ENCODE measurements at places on chromosomes 12 and 14. TPM values are rescaled to one million over a fixed set of nuclear protein-coding genes. Genes with fewer than 3 reads are reported as not detected.

GRCh38 chr12:26767116-26767515, 65.9 kb downstream of the ITPR2 start:
- DNase-seq, result no peak

DNA sequence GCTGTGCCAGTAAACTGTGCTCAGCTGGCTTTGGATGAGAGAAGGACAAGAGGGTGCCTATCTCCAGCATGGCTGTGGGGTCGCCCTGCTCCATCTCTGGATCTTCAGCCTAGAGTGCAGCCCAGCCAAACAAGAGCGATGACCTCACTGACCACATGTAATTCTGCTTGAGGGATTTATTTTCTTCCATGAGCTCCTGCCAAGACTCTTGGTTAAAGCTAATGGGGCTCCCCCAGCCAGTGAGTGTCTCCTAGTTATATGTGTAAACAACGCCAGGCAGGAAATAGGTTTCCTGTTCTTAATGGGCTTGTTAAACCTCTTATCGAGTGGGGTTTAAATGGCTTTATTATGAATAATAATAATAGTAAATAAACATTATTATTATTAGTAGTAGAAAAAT, 397.2 kb downstream of the NRXN3 start:
- DNase-seq, result no peak

DNA sequence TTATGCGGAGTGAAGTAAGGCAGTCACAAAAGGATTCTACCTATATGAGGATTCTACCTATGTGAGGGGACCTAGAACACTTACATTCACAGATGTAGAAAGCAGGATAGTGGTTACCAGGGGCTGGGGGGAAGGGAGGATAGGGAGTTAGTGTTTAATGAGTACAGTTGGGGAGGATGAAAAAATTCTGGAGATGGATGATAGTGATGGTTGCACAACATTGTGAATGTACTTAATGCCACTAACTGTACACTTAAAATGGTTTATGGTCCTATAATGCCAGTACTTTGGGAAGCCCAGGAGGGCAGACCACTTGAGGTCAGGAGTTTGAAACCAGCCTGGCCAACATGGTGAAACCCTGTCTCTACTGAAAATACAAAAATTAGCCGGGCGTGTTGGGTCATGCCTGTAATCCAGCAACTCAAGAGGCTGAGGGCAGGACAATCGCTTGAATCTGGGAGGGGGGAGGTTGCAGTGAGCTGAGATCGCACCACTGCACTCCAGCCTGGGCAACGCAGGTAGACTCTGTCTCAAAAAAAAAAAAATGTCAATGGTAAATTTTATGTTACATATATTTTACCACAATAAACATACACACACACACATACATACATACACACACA, 25.4 kb downstream of the SVOP start:
- no peak for DNase-seq

GRCh38 chr12:120394483-120395367, 25.8 kb upstream of the MSI1 start:
- peak; percentile 80 for DNase-seq

DNA sequence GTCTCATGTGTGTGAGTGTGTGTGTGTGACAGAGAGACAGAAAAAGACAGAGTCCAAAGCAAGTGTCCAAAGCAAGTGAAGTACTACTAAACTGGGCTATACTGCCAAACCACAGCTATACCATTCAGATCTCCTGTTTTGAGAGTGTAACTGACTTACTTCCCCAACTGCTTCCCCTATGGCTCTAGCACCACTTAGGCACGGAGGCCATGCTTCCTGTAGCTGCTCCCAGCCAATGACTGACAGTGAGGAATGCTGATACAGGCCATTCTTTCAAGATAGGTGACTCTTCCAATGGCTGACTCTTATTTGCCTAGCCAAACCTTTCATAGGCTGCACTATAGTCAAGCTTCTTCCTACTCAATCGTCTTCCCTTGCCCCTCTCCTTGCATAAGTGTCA, 393.2 kb downstream of the BCAT1 start:
- no peak for DNase-seq

DNA sequence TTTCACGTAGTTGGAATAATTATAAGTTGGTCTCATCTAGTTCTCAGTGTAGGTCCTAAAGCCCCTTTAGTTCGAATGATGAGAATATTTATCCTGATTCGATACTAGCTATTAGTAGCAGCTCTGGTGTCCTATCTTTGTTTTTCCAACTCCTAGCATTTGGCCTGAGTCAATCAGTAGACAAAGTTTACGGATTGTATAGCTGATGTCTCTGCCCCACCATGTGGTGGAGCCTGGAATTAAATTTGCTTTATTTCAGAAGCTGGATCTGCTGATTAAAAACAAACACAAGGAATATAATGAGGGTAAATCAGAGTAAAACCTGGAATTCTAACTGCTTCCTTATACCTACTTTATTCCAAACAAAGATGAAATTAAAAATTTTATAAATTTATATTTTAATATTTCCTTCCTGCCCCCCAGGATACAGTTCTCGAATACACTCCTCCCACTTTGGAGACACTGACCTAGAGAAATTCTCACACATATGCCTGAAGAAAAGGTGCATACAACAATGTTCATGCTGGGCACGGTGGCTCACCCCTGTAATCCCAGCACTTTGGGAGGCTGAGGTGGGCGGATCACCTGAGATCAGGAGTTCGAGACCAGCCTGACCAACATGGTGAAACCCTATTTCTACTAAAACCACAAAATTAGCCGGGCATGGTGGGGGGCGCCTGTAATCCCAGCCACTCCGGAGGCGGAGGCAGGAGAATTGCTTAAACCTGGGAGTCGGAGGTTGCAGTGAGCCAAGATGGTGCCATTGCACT, 7.6 kb upstream of the BRMS1L start:
- DNase-seq, result peak; percentile 11

- DNase-seq, result no peak
These were observed 337.3 kb upstream of the E2F7 start for GRCh38 chr12:77402716-77403115.

DNA sequence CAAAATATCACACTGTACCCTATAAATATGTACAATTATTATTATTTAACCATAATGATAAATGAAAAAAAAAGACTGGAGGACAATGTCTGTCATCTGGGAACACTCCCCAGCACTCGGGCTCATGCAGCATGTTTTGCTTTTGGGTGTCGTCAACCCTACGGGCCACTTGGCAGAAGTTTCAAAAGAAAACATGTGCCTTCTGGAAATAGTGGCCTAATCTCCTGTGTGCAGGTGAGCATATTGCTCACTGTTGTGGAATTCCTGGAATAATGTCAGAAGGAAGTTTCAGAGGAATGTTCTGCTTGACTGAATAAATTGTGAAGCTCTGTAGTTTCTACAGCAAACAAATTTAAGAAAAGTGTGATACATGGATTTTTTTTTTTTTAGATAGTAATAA, 298.3 kb downstream of the SSPN start:
- no peak for DNase-seq

DNA sequence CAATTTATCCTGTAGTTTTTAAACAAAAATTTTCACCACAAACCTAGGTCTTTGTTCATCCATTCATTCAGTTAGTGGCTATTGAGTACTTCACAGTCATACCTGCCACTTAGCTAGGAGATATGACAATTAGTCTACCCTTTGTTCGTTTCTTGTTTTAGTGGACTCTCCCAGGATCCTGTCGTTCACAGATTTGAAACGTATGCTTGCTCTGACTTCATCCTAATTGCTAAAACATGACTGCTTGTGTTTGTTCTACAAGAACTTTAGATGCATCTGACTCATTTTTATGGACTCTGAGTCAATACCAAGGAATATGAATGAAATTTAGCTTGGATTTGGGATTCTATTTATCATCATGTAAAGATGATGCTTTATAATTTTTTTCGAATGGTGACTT, 69.5 kb downstream of the TBC1D30 start:
- DNase-seq, result no peak

FAM186B gene
- 0.65 TPM for polyA plus RNA-seq

LRRC10 gene
- polyA plus RNA-seq, result not detected

NPFF gene
- not detected for polyA plus RNA-seq

CCDC197 gene
- polyA plus RNA-seq, result not detected

PLBD1 gene
- polyA plus RNA-seq, result 4.1 TPM
